ENCODE measurements at places on chromosomes 6 and 20.
A peak's percentile ranks its signal among the peaks of the same experiment; 100 is the strongest.

- no peak for DNase-seq
Measured at GRCh38 chr20:59101961-59102360, 59.4 kb upstream of the PRELID3B start.

DNA sequence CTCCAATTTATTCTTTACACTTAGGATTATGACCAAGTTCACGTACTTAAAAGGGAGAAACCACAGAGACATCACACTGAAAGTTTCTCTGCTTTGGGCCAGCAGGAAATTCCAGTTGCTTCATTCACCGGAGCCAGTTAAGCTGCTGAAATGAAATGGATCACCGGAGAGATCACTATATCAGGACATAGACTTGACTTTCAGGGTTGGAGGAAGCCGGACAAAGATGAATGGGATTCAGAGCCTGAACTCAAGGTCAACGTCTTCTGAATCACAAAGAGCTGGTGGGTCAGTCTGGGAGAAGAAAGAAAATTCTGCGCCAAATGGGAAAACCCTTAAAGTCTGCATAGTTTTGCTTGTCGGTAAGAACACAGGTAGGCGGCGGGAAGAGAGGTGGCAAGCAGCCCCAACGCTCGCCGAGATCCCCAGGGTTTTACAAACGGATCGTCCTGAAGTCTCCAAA lies 81.9 kb upstream of the CCDC28A start:
- DNase-seq: peak; percentile 81

DNA sequence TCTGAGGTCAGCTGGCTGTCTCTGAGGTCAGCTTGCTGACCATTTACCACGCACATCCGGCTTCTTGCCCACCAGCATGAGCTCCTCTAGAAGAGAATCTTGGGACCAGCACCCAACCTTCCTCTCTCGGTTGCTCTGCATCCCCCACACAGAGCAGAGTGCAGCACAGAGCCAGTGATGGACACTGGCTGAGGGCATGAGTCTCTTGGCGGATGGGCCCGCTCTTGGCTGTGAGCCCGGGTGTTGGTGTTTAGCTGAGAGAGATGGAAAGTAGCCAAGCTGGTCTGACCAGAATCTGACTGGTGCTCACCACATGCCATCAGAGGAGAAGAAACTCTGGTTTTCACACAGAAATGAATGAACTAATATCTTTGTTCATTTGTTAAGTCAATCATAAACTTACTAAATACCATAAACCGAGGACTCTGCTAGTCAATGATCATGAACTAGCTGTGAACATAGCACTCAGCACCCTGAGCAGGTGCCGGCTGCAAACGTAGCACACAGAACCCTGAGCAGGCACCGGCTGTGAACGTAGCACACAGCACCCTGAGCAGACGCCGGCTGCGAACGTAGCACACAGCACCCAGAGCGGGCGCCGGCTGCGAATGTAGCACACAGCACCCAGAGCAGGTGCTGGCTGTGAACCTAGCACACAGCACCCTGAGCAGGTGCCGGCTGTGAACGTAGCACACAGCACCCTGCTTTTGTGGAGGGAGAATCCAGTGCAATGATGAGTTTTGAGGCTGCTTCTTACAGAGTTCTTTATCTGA lies 10.4 kb upstream of the THBS2 start:
- peak; percentile 31 for DNase-seq

GRCh38 chr6:47134476-47135189 lies 92.5 kb upstream of the ADGRF1 start:
- DNase-seq: peak; percentile 94

DNA sequence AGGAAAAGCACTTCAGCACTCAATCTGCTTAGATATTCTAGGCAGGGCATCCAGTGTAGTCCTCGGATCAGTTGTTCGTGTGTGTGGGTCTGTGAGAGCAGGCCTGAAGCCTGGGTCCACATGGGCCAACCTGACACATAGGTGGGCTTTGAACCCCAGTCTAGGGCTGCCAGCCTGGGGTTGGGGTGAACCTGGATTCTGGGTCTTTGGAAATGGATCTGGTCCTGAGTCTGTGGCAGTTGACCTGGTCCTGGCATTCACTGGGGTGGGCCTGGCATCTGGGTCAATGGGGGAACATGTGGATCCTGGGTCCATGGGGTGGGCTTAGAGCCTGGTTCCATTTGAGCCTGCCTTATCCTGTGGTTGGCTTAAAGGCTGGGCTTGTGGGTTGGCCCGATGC lies 492.6 kb upstream of the MAN1A1 start:
- no peak for DNase-seq

DNA sequence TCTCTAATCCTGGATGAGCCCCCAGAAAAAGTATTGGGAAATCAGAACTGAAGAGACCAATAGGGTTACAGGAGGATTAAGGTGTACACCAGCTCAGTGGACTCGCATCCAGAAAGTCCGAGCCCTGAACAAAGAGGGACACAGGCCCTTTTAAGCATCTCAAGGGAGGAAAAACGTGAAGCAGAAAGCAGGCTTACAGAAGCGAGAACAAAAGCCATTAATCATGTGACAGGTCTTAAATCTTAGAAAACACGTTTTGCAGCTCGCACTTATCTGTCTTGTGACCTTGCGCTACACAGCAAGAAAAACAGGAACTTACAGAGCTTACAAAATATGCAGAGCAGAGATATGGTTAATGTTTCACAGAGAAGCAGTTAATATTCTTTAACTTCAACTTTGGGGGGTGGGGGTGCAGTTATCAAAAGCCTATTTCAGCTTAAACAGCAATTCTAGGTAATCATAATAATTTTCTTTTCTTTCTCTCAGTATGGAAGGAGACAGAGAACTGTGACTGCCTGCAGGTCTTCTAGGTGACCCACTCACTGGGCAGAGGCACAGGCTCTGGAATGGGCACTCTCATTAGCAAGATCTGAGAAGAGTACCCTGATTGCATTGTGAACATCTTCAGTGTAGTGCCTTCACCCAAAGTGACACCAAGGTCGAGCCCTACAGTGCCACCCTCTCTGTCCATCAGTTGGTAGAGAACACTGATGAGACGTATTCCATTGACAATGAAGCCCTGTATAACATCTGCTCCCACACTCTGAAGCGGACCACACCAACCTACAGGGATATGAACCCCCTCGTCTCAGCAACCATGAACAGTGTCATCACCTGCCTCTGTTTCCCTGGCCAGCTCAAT lies 65.0 kb upstream of the MOCS1 start:
- DNase-seq: no peak

DNA sequence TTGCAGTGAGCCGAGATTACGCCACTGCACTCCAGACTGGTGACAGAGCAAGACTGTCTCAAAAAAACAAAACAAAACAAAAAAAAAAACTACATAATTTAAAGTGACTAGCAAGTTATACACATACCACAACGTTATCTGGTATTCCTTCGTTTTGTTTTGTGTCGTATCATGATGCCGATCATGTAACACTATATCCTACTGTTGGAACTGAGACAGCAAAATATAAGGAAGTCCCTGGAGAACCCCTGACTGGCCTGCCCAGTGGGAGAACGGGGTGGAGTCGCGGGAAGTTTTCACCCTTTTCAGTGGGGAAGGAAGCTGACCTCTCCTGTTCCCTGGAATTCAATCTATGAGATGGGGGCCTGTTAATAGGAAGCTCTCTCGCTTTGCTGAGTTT lies 15.1 kb downstream of the SOX4 start:
- no peak for DNase-seq

DNA sequence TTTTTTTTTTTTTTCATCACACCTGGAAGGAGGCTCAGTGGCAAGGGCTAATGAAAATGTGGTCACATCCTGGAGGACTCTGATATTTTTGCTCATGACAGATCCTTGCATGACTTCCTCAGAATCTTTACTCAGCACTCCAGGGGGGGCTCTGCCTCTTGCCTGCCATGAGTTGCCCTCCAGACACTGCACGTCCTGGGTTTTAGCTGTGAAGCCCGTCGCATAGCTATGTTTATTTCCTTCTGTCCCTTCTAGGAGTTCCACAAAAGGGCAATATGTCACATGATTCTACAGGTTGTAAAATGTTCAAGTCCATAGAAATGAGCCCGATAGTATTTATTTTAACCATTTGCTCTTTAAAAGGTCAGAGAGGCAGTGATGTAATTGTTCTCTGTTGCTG lies 18.2 kb downstream of the MAS1 start:
- no peak for DNase-seq

- DNase-seq: no peak
Measured at GRCh38 chr6:106188104-106188794, 102.1 kb downstream of the PRDM1 start.

DNA sequence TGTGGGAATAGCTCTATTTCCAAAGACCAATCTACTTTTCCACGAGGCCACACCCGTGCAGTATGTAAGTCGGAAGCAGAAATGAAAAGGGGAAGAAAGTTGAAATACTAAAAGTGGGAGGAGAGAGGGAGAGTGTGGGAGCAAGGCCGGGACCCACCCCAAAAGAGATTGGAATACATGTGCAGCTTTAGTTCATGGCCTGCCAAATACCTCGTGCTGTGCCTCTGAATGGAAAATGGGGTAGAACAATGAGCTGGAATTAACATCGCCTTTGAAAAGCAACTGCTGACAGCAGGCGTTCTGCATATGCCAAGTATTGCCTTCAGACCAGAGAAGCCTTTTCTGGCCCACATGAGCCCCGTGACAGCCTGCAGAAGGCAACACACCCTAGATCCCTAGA lies 155.6 kb downstream of the CD83 start:
- DNase-seq: no peak

DNA sequence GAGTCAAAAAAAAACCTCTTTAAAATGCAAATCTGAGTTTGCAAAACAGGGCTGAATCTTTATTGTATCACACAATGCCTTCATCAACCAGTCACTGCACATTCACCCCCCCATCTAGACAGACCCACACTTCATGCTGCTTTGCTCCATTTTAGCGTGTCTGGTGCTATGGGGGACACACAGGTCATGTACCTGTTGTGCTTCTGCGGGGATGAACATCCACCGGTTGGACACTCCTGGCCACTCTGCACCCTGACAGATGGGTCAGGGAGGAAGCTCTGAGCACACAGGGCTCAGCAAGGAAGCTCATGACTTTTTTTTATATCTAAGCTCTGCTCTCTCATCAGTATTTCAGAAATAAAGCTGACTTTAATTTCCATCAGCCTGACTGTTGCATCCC lies 136.3 kb downstream of the PRND start:
- DNase-seq: no peak

GRCh38 chr20:37892001-37892400 lies 10.9 kb upstream of the VSTM2L start:
- DNase-seq: no peak

- DNase-seq: no peak
Measured at GRCh38 chr6:19796452-19796851, 40.7 kb upstream of the ID4 start.

- peak; percentile 44 for DNase-seq
Measured at GRCh38 chr6:1024587-1024986, 287.3 kb upstream of the FOXQ1 start.
